ENCODE measurements at places on chromosomes 3 and 15.
A peak's percentile ranks its signal among the peaks of the same experiment; 100 is the strongest.

- DNase-seq, result no peak
Measured at GRCh38 chr3:170741756-170742529, 128.1 kb downstream of the RPL22L1 start.

GRCh38 chr3:100335434-100335833 lies 877 bp downstream of the NIT2 start:
- DNase-seq, result peak; percentile 21

DNA sequence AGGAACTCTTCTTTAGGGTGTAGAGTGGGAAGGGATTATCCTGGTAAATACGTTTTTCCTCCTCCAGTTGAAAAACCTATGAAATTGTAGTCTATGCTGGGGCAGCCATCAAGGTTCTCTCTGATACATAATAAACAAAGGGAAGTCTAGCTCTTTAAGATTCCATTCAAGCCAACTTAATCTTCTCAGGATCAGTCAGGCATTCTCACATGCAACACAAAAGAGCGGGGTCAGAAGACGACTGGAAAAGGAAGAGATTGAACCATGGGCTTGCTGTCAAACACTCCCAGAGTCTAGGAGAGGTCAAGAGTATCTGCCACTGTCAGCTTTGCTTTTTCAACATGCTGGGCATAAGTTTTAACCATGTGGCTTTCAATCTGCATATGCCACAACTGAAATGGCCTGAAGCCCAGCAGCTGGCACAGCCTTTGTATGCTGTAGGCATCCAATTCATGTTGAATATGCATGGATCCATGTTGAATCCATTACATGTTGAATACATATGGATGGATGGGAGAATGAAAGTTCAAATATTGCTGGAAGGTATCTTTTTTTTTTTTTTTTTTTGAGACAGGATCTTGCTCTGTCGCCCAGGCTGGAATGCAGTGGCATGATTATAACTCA lies 8.5 kb downstream of the TRAT1 start:
- DNase-seq, result no peak

DNA sequence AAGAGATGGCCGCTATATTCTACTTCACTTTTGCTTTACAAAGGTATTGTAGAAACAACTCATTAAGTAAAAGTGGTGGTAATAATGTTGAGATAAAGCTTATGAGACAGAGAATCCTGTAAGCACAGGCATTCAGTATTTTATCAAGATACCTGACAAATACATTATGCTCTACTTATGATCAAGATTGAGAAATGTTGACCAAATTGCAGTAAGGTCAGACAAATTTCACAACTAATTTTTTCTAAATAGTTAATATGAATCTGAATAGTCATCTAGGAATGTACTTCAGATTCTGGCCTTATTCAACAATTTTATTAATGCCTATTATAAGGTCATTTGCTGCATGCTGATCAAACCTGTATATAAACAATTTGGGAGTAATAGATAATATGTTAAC lies 95.1 kb upstream of the MBNL1 start:
- no peak for DNase-seq

GRCh38 chr3:111434941-111435622 lies 106.9 kb upstream of the CD96 start:
- DNase-seq, result no peak

GRCh38 chr15:81293728-81294515 lies 30.0 kb downstream of the STARD5 start:
- peak; percentile 54 for DNase-seq

DNA sequence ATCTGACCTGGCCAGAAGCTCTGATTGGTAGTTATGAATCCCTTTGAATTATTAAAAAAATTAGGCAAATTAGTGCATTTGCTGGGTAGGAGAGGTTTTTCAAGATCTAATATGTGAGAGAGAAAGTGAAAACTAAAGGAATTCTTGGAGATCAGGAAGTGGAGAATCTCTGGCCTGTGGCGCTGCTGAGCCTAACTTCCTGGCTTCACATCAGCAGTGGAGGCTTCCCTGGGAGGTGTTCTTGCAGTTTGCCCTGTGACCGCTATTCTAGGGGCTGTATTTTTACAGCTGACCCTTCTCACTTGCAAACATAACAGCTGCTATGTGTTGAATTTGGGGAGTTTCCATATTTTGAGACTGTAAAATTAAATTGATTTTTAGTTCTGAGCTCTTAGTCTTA lies 166.4 kb downstream of the ATG7 start:
- no peak for DNase-seq

DNA sequence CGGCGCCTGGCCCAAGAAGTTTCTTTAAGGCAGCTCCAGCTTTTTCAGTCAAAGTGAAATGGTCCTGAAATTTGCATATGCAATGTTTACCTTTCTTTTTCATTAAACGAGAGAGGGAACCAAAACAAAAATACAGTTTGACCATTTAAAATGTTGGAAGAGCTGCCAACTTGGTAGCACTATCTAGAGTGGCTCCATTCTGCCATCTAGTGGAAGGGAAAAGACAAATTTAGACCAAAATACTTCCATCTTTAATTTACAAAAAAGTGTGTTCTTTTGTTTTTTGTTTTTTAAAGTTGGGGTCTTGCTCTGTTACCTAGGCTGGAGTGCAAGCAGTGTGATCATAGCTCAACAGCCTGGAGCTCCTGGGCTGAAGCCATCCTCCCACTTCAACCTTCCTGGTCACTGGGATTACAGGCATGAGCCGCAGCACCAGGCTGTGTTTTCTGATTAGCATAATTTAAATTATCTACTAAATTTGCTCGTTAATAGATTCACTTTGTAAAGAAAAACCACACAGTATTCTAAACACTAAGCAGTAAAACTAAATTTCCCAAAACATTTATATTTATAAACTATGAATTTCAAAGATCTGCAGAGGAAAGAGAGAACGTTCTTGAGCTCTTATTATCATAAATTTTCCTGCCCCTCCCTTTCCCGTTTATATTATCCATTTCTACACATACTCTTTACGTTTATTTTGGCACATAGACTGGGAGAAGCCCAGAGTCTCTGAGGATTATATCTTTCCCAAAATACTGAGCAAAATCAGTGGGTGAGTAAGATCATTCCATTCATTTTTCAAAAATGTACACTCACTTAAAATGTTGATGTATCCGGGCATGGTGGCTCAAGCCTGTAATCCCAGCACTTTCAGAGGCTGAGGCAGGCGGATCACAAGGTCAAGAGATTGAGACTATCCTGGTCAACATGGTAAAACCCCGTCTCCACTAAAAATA lies 15.4 kb upstream of the RFC4 start:
- DNase-seq, result peak; percentile 33

GRCh38 chr3:87797872-87798566 lies 260.8 kb downstream of the CGGBP1 start:
- DNase-seq, result no peak

- no peak for DNase-seq
Measured at GRCh38 chr3:177427540-177427939, 230.3 kb upstream of the TBL1XR1 start.

DNA sequence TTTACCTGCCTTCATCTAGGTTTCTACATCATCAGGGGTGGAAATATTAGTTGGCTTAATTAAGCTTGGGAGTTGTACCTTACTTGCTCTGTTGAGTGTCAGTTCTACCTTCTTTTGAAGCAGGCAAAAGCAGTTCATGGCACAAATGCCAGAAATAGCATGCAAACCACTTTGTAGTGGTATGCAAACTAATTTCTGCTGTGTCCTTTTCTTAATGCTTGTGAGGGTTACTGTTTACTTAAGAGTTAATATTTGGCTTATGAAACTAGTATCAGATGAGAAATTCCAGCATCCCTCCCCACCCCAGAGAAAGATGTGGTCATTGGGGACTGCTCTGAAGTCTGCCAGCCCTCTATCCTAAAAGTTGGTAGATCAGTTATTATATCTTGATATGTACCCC lies 7.1 kb downstream of the ATP2C1 start:
- DNase-seq, result no peak

DNA sequence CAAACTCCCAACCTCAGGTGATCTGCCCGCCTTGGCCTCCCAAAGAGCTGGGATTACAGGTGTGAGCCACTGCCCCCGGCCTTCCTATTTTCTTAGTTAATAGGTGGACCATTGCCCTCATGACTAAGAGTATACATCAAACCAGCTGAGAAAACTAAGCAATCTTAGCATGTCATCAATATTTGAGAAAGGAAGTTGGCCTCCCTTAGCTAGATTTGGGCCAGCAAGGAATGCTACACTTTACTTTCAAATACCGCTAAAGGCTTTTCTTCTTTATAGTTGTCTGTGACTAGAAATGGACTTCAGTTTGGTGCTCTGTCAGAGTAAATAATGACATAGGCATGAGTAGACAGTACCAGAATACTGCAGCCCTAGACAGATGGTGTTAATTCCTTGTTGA lies 199.3 kb downstream of the GAP43 start:
- no peak for DNase-seq

GRCh38 chr15:96521386-96521785 lies 190.9 kb downstream of the NR2F2 start:
- DNase-seq, result no peak

DNA sequence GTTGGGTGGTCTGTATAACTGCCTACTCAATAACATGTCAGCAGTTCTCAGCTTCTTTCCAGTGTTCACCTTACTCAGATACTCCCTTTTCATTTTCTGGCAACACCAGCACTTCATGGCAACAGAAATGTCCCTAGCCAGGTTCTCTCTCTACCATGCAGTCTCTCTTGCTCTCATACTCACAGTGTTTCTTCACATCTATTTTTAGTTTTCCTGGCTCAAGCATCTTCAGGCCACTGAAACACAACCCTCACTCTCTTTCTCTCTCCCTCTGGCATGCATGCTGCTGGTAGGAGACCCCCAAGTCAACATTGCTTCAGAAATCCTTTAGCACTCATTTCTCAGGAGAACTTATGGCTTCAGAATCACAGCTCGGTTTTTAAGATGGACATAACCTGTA lies at the start of gene CAPN3:
CAPN3 (plus strand) TSS at position 253 of the 400 bp plus-strand sequence. CDS start 305 bp downstream, outside the sequence.
- no peak for DNase-seq

DNA sequence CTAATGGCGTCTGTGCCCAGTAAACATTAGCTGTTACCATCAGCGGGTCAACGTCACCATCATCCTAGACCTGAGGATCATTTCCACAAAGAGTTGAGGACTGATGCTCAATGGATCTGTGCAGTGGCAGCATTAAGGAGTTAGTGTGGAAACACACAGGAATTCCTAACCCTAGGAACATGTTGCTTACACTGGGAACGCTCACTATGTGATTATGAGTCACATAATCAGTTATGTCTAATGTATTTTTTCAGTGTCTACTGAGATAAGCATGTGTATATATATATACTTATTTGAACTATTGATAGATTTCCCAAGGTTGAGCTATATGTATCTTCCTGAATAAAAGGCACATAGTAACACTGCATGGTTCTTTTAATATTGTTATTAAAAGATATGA lies 19.0 kb downstream of the ARNT2 start:
- no peak for DNase-seq

- no peak for DNase-seq
Measured at GRCh38 chr3:178259703-178260102, 276.5 kb upstream of the KCNMB2 start.

GRCh38 chr15:78620527-78621421 lies at the start of gene CHRNA3:
Gene CHRNA3 (minus strand): TSS chr15:78620996. CDS start chr15:78620794, 202 bp downstream.
- no peak for DNase-seq

GRCh38 chr15:59206623-59207183 lies at the start of gene LDHAL6B:
Gene LDHAL6B (plus strand): TSS chr15:59206843. CDS start chr15:59206941, 98 bp downstream.
- no peak for DNase-seq

DNA sequence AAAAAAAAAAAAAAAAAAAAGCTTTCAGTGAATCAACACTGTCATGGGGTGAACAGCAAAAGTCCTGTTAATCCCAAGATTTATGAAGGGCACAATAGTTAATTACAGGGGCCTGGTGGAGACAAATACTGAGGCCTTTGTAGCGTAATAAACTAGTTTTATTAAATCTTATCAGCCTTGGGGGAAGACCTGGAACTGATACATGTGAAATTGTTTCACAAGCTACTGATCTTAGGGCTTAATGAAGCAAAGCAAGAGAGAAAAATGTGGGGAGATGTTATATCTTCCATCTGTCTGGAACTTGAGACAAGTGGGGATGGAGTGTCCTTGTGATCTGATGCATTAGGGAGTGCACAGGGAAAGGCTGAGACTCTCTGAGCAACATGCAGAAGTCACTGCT lies 47.9 kb upstream of the OSBPL11 start:
- DNase-seq, result no peak

GRCh38 chr3:110858549-110858948 lies 213.1 kb upstream of the NECTIN3 start:
- no peak for DNase-seq

DNA sequence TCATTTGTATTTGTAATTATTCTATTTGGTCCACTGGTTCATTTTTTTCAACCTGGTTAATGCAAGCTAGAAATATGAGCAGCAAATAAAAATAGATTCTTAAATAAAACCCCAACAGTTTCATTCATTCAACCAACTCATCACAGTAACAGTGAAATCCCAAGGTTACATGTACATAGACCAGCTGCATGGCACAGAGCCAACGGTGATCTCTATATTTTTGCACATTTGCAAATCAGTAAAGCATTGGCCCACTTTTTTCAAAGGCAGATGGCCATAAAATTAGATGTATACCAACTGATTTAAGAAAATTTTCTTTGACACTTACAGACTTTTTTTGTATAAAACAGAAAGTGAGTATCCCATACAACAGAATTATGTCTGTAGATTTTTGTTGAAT lies 49.3 kb downstream of the STRIT1 start:
- peak; percentile 37 for DNase-seq

GRCh38 chr3:106534206-106534605 lies 665.4 kb upstream of the CBLB start:
- DNase-seq, result no peak

- peak; percentile 74 for DNase-seq
Measured at GRCh38 chr3:197501879-197502620, 53.7 kb downstream of the BDH1 start.

- DNase-seq, result no peak
Measured at GRCh38 chr3:175672119-175672689, 813.1 kb downstream of the NAALADL2 start.

DNA sequence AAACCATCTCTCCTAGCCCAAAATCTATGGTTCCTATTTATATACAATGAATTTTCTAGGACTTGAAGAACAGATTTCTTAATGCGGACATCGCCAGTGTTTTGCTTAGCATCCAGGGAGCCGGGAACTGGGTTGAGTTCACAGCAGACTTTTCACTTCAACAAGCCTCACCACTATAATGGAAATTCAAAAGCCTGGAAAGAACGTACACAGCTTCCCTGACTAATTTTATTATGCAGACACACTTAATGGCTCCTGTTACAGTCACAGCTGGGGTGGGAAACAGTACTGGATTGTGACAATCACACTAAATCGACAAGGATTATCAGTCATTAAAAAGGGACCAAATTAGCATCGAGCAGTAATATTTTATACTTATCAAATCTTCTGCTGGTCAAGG lies 129.2 kb upstream of the BNIP2 start:
- no peak for DNase-seq

GRCh38 chr15:52802110-52802509 lies 12.0 kb upstream of the ONECUT1 start:
- DNase-seq, result no peak

Measured in germinal center (tissue), 1 donor.